ENCODE measurements at places on chromosomes 5 and 9.
A peak's percentile ranks its signal among the peaks of the same experiment; 100 is the strongest.

DNA sequence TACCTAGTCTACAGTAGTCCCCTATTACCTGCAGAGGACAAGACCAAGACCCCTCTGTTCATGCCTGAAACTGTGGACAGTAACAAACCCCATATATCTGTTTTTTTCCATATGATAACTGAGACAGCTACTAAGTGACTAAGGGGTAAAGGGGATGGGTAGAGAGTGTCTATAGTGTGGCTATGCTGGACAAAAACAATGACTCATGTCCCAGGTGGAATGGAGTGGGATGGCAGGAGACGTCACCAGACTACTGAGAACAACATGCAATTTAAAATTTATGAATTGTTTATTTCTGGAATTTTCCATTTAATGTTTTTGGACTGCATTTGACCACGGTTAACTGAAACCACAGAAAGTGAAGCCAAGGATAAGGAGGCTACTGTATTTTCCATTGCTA, 171.8 kb downstream of the AGTPBP1 start:
- no peak for DNase-seq

GRCh38 chr5:107824821-107825220, 154.1 kb upstream of the EFNA5 start:
- DNase-seq, result no peak

GRCh38 chr9:78023003-78023741, 8.4 kb downstream of the GNAQ start:
- DNase-seq, result no peak

DNA sequence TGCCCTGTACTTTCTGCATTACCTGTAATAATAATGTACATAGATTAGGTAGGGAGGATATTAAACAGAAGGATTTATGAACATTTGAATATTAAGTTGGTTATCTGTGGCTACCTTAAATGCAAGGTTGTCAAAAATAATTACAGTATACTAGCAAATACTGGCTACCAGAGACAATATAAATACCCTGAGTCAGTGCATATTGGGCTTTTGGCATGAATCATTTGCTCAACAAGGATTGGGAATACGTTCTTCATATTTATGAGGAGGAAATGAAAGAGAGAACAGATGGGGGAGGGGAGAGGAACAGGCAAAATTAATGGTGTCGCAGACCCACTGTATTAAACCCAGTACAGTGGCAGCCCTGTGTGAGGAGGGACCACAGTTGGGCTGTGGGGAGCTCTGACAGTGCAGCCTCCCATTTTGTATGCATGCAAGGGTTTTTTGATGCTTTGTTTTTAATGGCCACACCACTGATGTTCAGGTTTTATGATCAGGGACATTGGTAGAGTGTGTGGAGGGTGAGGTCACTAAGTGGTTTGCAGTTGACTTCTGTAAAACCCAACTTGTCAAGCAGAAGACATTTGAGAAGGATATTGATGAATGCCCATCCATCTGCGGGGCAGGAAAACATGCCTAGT, 56.9 kb downstream of the MVB12B start:
- DNase-seq, result no peak

DNA sequence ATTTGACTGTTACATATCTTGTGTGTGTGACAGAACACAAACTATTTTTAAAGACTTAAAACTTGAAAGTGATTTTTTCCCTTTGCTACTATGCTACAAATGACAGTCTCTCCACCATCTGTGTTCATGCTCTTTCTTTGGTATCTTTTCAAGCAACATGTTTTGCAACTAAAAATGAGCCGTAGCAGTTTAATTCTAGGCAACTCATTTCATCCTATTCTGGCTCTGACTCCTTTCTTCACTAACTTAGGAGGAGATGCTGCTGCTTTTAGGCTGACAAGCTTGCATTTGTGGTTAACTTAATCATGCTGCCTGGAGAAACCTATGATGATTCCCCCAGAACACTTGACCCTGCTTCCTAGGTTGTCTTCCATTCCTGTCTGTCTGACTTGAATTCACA, 100.6 kb downstream of the HACD4 start:
- DNase-seq, result no peak

DNA sequence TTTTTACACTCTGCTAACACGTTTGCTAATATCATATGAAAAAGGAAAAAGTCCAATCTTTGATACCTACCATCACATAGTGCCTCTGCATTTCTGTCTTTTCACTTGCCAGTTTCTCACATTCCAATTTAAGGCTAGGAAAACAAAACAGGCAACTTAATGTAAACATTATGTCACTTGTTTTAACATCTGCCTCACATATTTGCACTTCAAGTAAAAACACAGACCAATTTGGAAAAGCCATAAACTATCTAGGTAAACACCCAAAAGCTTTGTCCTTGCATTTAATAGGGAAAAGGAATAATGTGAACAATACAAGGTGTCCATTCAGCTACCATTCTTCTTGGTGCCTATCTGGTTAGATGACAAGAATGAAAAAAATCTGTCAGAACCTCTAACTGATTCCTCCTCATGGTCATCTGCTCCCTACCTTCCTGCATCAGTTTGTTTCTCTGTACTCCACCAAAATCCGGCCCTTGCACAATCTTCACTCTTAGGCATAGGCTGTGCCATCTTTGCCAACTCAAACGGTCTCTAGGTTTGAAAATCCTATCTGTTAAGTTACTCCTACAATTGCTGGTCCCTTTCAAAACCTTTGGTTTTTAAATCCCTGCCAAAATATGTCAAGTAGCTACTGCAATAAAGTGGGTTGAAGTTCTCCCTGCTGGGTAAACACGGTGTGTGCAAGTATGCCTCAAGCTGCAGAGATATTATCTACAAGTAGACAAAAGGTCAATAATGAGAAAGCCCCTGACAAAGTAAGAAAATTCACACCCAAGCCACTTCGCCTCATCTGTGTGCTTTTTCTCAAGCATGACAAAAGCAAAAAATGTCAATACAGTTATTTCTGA, 3.4 kb downstream of the TLE1 start:
- no peak for DNase-seq

DNA sequence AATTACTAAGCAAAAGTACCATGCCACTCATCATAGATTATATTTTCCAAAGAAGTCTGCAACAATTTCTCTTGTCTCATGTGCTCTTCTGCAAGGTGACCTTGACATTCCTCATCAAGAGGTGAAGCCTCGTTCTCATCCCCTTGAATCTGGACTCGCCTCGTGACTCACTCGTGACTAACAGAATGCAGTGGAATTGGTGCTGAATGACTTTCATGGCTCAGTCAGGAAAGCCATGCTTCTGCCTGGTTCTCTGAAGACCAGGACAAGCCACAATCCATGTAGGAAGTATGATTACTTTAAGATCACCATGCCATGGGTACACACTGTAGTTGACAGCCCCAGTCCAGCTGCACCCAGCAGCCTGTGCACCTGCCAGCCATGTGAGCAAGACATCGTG, 335.8 kb downstream of the GADD45G start:
- no peak for DNase-seq

- DNase-seq, result no peak
Observed at GRCh38 chr5:144267961-144268513, 97.4 kb downstream of the KCTD16 start.

DNA sequence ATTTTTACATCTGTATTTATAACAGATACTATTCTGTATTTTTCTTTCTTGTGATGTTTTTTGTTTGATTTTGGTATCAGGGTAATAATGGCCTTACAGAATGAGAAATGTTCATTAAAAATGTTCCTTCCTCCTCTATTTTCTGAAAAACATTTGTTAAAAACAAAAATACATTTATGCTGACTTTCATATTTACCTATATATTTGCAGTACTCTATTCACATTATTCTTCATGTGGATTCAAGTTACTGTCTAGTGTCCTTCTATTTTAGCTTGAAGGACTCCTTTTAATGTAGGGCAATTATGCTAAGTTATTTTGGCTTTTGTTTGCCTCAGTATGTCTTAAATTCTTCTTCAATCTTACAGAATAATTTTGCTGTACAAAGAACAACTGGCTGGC, 5.1 kb downstream of the CCDC112 start:
- no peak for DNase-seq

GRCh38 chr5:110351430-110351829, 375.0 kb downstream of the TMEM232 start:
- no peak for DNase-seq

DNA sequence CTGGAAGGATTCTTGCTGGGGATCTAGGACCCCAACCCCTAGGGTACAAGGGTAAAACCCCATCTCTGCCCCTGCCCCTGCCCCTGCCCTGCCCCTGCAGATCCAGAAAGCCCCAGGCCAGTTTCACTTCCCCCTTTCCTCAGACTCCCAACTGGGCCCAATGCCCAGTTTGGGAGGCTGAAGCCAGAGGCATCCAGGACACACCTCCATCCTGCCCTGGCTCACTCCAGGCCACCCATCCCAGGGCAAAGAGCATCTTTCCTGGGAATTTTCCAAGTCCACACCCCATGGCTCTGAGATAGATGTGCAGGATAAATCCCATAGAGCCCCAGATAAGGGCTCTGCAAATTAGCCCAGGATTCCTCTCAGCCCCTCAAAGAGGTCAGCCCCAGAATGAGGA, 17.4 kb downstream of the CNTFR start:
- no peak for DNase-seq

- no peak for DNase-seq
Observed at GRCh38 chr9:38202336-38202938, 133.4 kb upstream of the SHB start.

DNA sequence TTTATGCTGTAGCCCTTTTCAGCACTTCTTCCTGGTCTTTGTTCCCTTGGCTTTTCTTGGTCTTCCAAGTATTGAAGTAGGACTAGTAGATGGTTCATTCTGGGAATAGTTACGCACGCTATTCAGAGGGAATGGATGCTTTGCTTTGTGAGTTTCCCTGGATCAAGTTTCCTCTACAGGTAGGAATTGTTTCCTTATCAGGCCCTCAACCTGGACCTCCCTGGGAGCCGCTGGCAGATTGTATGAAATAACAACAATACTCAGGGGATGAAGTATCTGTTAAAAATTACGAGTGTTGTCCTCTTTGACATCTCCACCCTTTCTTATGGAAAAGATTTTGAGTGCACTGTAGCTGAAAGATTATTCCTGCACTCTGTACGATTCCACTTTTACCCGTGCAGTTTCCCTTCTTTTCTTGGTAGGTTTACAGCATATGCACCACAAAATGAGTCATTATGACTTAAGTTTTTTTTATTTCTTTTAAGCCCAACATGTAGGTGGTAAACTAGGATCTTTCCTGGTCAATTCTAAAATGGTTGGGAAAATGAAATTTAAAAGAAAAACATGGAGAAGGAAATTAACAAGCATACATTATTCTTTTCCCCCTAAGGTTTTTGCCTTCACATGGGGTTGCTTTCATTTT, 57.9 kb downstream of the ARHGAP26 start:
- DNase-seq, result no peak

- no peak for DNase-seq
Observed at GRCh38 chr9:85744480-85744879, 2.7 kb upstream of the AGTPBP1 start.

- DNase-seq, result no peak
Observed at GRCh38 chr9:16191191-16191590, 638.3 kb downstream of the CCDC171 start.

GRCh38 chr9:5575000-5575399, 53.9 kb upstream of the RIC1 start:
- DNase-seq, result no peak

GRCh38 chr5:109567374-109568044, 122.2 kb upstream of the MAN2A1 start:
- DNase-seq, result no peak

- DNase-seq, result no peak
Observed at GRCh38 chr9:133640580-133641395, 4.6 kb downstream of the DBH start.

DNA sequence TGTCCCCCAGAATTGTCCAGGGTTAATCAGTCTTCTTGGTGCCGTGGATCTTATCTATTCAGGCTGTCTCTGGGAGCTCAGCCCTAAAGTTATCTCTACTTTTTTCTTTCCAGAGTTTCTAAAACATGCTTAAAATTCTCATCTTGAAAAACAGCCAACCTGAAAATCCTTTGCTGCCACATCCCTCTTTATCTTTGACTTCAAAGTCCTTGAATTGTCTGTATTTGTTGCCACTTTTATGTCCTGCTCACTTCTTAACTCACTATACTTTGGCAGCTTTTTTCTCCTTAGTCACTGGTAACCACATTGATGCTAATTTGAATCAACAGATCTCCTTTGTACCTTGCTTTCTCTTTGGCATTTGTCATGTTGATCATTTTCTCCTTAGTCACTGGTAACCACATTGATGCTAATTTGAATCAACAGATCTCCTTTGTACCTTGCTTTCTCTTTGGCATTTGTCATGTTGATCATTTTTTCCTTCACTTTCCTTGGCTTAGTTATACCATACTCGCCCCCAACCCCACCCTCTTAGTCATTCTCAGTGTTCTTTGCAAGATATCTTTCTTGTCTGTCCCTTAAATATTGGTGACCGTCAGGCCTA, 8.5 kb downstream of the DMXL1 start:
- peak; percentile 14 for DNase-seq

DNA sequence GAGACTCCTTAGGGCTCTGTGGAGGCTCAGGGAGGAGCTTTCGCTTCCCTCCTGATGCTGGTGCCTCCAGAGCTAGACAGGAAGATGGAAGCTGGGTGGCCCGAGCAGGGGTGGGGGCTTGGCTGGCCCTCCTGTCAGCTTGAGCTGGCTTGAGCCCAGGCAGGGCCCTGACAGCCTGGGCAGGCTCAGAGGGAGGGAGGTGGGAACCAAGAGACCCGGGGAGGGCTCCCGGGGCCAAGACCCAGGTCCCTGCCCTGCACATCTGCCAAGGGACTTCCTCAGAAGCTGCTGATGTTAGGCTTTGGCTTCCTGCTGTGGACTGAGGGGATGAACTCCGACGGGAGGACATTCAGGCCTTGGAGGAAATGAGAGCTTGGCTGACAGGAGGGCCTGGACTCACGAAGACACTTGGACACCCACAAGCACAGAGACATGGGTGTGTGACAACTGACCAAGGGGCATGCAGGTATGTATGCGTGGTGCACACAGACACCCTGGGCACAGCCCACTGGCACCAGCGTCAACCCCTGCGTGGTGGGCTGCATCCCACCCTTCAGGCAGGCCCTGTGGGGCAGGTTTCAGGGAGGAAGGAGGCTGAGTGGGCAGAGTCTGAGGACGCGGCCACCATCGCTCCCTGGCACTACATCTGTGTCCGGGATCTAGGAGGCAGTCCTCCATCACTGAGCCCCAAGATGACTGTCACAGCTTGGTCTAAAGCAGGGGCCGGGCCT, 1.7 kb upstream of the LTC4S start:
- no peak for DNase-seq

DNA sequence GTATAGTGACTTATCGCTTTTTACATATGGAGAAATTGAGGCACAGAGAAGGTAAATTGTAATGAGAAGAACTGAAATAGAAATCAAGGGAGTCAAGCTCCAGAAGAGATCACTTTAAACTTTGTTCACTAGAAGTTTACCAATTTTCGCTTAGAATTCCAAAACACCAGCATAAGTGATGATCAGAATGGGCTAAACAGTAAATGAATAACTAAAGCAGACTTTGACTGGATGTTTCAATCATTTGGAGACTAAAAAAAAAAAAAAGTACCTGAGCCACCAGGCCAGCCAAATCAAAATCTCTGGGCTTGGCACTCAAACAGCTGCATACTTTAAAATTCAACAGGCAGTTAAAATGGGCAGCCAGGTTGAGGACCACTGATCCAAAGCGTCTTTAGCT, 38.2 kb upstream of the FYB1 start:
- no peak for DNase-seq

- DNase-seq, result no peak
Observed at GRCh38 chr5:119346394-119346793, 9.4 kb upstream of the TNFAIP8 start.
